Type B pancreatic cell (in vitro differentiated cells): ENCODE measurements at places on chromosomes 2 and 18.
A peak's percentile ranks its signal among the peaks of the same experiment; 100 is the strongest.

- no peak for DNase-seq
Measured at GRCh38 chr2:98453083-98453482, 8.4 kb downstream of the INPP4A start.

DNA sequence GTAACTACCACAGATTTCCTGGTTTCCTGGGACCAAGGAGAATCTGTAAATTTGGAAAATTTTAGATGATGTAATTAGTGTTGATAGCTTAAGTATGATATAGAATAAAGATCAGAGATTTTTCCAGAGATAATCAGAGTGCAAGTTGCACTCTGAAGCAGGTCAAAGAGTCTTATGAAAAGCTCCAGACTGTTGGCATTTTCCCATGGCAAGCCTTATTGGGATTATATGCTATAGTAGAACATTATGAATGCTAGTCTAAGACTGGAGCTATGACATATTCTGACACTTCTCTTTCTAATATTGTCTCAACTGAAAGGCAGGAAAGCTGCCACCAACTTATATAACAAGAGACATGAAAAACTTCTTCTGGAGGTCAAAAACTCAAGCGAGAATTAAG is 1638.3 kb upstream of the LRRTM1 start:
- no peak for DNase-seq

GRCh38 chr2:196725882-196726281 is 73.6 kb downstream of the GTF3C3 start:
- no peak for DNase-seq

- DNase-seq: no peak
Measured at GRCh38 chr2:227615181-227615580, 541 bp upstream of the SCYGR3 start.

DNA sequence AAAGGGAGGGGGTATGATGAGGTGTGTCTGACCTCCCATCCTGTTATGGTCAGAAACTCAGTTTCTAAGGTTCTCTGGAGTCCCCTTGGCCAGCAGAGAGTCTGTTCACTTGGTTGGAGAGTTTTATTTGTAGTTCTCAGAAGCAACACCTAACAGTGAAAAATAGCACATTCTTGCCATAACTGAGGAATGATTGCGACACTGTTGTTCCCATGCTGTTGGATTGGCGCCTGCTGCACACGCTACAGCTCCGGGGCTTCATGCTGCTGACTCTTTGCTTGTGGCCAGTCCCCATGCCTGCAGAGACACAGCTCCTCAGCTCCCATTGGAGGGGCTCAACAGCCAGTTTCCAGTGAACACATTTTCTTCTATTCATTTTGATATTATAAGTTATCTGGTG is 42.1 kb downstream of the TPGS2 start:
- no peak for DNase-seq

DNA sequence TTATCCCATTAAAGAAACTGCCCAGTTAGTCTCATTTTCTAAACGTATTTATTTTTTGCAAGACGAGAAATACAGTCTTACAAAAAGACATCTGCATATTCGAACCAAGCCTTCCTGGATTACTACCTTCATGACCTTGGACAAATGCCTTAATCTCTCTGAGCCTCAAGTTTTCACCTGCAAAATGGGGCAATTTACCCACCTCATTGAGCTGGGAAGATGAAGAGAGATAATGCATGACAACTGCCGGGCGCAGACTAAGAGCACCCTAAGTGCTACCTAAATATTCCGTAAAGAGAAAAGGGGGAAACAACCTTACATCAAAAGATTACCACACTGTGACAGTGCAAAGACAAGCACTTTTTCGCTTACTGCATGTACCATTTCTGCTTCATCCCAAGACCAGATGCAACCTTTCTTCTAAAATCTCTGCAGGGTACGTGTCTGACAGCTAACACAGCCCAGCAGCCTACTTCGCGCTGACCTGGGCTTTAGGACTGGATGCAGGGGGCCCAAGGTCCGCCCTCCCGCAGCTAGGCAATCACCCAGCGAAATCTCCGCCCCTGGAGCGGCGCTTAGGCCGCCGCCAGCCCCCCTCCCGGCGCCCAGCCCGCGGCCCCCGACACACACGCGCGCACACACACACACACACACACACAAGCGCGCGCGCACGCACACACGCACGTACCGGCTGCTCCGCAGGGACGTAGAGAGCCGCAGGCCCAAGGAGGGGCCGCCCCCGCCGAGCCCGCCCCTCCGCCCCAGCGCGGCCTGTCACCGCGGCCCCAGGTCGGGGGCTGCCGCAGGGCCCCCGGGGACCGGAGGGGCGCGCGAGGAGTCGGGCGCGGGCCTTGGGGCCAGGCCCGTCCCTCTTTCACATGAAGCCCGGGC is 766 bp downstream of the MAP3K2 start:
- peak; percentile 83 for DNase-seq

- DNase-seq: no peak
Measured at GRCh38 chr18:45167631-45168280, 447.5 kb upstream of the SLC14A2 start.

DNA sequence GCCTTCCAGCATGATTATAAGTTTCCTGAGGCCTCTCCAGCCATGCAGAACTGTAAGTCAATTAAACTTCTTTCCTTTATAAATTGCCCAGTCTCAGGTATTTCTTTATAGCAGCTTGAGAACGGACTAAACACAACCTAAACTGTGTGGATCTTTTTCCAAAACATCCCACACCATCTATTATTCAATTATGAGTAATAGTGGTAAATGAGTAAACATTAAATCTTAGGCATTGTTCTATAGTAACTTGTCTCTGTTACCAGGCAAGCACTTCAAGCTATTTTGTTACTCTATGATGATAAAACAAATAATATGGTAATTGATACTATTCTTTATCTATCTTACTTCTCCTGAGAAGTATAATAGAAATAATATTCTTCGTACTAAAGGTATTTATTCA is 536.9 kb upstream of the CHAC2 start:
- DNase-seq: no peak

GRCh38 chr18:36281936-36282335 is 15.6 kb upstream of the FHOD3 start:
- DNase-seq: no peak

DNA sequence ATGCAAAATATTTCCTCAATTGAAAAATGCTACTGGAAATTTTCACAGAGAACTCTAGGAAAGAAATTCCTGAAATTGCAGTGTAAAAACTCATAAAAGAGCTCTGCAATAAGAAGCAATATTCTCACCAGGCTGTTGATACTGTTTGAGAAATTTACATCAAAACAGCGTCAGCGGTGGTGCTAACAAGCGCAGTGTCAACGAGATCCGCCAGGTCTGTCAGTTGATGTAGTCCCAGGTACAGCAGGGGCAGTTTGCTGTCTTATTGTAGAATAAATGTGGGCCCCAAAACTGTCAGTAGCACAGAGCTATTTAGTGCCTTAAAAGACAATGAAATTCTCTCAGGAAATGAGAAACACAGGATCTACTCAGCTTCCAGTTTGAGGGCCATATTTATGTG is 611.2 kb downstream of the ARHGAP15 start:
- no peak for DNase-seq

DNA sequence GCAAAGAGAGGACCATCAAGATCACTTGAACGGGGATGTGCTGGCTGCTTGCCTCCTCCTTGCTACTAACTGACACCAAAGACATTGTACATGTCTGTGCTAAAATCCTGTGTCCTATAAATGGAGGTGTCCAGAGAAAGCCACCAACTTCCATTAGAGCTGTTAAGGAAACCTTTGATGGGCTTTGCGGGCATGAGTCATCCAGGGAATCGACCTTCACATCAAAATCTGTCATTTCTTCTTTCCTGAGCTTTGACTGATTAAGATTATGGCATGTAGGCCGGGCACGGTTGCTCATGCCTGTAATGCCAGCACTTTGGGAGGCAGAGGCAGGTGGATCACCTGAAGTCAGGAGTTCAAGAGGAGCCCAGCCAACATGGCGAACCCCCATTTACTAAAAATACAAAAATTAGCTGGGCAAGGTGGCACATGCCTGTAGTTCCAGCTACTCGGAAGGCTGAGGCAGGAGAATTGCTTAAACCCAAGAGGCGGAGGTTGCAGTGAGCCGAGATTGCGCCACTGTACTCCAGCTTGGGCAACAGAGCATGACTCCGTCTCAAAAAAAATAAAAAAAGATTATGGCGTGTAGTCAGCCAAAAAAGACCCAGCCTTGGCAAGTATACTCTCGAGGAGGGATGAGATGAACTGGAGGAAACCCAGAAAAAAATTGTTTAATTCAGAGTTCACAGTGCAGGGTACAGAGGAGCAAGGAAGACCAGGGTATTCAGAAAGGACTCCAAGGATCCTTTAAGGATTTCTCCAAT is 115.8 kb downstream of the CABLES1 start:
- no peak for DNase-seq

DNA sequence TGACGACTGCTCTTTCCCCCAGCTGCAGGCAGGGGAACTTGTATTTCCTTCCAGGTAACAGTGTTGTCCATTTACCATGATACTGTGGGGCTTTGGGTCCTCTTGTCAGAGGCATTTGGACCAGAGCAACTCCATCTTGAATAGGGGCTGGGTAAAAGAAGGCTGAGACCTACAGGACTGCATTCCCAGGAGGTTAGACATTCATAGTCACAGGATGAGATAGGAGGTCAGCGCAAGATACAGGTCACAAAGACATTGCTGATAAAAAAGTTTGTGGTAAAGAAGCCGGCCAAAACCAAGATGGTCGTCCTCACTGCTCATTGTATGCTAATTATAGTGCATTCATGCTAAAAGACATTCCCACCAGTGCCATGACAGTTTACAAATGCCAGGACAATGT is 249.5 kb downstream of the SLC4A3 start:
- DNase-seq: no peak

DNA sequence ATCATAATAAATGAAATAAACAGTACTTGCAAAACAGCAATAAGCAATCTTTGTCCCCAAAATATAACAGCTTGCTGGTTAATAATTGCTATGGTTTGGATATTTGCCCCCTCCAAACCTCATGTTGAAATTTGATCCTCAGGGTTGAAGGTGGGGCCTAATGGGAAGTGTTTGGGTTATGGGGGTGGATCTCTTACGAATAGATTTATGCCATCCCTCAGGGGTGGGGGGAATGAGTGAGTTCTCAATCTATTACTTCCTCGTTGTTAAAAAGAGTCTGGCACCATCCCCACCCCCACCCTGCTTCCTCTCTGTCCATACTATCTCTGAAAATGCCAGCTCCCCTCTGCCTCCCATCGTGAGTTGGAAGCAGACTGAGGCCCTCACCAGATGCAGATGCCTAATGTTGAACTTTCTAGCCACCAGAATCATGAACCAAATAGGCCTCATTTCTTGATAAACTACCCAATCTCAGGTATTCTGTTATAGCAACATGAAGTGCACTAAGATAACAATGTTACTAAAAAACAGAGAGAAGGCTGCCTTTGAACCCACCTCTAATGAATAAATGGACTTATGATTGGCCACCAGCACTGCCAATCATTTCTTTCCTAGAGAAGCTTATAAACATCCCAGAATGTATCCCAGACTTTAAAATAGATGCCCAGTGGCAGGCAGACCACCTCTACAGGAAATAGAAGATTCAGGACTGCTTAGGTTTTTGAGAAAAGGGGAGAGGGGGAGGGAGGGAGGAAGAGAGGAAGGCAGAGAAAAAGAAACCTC is 90.1 kb downstream of the ALPK2 start:
- DNase-seq: no peak

- DNase-seq: no peak
Measured at GRCh38 chr2:200230716-200231115, 75.8 kb upstream of the SPATS2L start.

DNA sequence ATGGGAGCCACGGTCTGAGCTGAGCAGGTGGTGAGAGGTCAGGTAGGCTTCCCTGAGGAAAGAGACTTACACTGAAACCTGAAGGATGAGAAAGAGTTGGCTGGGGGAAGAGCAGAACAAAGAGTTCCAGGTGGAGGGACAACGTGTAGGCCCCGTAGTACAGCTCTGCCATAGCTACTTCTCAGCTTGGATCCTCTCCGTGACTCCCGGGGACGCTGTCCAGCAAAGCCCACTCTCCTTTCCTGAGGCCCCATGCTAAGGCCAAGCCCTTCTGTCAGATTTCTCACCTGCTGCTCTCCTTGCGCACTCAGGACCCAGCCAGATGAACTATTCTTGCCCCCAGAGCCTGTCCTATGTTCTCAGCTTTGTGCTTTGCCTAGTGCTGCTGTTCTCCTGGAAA is 173.8 kb downstream of the GALNT1 start:
- DNase-seq: no peak

DNA sequence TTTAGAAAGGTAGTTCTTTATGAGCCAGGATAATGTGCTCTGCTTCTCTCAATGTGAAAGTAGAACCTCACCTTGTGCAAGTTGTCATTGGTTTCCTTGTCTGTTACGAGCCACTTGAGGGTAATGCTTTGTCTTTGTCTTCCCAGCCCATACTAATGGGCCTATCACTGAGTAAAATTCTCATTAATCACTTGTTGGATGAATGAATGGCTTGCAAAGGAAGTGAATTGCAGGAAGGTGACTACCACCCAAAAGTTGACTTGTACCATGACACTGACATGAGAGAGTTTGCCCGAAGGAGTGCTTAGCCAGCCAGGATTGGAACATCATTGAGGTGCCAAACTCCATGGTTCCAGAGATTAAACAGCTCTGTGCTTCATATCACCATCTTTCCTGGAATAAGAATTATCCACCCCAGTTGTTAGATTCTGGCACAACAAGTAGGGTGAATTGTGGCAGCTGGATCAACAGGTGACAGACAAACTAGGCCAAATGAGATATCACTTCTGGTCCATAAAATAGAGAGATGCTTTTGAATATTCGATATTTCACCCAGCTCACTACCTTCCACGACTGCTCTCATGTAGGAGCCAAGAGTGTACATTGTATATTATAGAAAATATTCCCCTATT is 20.5 kb upstream of the CD28 start:
- DNase-seq: no peak

DNA sequence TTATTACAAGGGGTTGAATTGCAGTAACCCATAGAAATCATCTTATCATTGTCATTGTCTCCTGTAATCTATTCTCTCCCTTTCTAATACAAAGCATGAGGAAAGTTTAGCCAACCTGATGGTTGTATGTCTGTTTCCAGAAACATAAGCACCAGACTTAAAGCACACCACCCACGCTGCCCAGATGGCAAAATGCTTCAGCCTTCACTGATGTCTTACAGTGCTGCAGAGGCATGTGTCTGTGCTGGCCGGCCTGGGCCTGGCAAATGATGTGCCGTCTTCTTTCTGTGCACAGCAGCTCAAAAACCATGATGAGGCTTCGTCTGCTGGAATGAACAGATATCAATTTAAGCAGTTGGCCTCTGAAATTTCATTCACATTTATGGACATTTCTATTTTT is 443.0 kb upstream of the RGPD4 start:
- DNase-seq: no peak

DNA sequence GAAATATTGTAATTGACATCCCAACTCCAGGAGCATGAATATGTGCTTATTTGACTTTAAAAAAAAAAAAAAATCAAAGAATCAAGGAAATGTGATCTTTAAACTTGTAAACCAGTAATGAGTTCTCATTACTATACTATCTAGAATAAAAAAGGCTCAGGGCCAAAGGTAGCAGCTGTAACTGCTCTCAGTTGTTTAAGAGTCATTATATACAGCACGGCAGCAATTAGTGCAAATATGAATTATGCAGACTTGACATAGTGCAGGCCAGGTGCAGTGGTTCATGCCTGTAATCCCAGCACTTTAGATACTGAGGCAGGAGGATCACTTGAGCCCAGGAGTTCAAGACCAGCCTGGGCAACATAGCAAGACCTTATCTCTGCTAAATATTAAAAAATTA is 125.7 kb upstream of the TTC39C start:
- DNase-seq: no peak
